Panc1 (cell line): ENCODE measurements at places on chromosomes 6 and 20. TPM values are rescaled to one million over a fixed set of nuclear protein-coding genes. Genes with fewer than 3 reads are reported as not detected.

SLC26A8 gene
- total RNA-seq = not detected

TCP11 gene
- total RNA-seq = not detected

SEC63 gene
- total RNA-seq = 172 TPM

CCN5 gene
- 15.2 TPM for total RNA-seq

GRM1 gene
- total RNA-seq = not detected

EBF4 gene
- 6.8 TPM for total RNA-seq

TP53TG5 gene
- not detected for total RNA-seq

RSPO3 gene
- total RNA-seq = not detected

ARFGEF3 gene
- 1.5 TPM for total RNA-seq

CSNK2B gene
- total RNA-seq = 219 TPM

CPXM1 gene
- total RNA-seq = not detected

DNMT3B gene
- total RNA-seq = 3.5 TPM

ARMC12 gene
- 1.4 TPM for total RNA-seq

WFDC6 gene
- total RNA-seq = not detected

RUNX2 gene
- total RNA-seq = 7.0 TPM

VSTM2L gene
- total RNA-seq = 16.0 TPM

TMEM244 gene
- not detected for total RNA-seq

CCHCR1 gene
- 37.1 TPM for total RNA-seq

PPP1R3G gene
- 0.44 TPM for total RNA-seq

HLA-DQB1 gene
- 0.51 TPM for total RNA-seq

LY86 gene
- total RNA-seq = not detected

RIPOR2 gene
- 0.54 TPM for total RNA-seq
